H1 (cell line): ENCODE measurements at places on chromosomes 1 and 21. TPM values are rescaled to one million over a fixed set of nuclear protein-coding genes. Genes with fewer than 3 reads are reported as not detected.

The SPSB1 gene
- total RNA-seq: 4.0 and 5.3 TPM in 2 replicates

- no peaks in the 10 kb centered on the region for H3K36me3 ChIP-seq
- H3K27me3 ChIP-seq: no peaks in the 10 kb centered on the region
- DNase-seq: no peak
- H3K4me3 ChIP-seq: no peak overlapping the region
- no peaks in the 10 kb centered on the region for H3K4me1 ChIP-seq
Measured at GRCh38 chr1:100452641-100453040, 85.3 kb upstream of the GPR88 start.

The OR2T35 gene
- not detected in 2 replicates for total RNA-seq

DNA sequence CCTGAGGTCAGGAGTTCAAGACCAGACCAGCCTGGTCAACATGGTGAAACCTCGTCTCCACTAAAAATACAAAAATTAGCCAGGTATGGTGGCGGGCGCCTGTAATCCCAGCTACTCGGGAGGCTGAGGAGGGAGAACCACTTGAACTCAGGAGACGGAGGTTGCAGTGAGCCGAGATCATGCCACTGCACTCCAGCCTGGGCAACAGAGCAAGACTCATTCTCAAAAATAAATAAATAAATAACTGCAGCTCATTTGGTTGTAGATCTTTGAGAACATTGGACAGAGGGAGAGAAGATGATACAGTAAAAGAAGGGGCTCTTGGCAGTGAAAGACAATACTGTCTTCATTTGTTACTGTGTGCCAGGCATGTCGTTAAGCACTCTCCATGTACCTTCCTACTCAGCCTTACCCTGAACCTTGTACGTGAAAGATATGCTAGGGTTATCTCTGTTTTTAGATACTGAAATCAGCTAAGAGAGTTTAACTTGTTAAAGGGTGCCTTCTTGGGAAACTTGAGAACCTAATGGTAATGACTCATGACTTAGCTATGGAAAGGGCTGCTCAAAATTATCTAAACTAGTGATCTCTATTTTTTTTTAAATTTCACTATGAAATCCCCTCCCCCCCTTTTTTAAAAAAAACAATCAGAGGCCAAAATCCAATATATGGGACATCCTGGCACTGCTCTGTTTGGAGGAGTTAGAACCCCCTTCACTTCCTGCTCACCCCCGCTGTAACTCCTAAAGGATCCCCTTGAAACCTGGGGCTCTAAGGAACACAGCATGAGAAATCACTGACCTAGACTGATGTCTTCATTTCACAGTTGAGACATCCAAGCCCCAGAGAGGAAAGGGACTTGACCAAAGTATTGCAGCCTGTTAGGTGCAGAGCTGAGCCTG, 6.8 kb upstream of the KPNA6 start:
- DNase-seq: no peak
- peaks cover 16% of the 10 kb centered on the region for H3K36me3 ChIP-seq
- H3K27me3 ChIP-seq: no peaks in the 10 kb centered on the region
- H3K4me3 ChIP-seq: no peak overlapping the region
- no peaks in the 10 kb centered on the region for H3K4me1 ChIP-seq
- H3K27ac ChIP-seq: no peak overlapping the region

The B4GALT3 gene
- total RNA-seq: 42.3 and 45.5 TPM in 2 replicates

DNA sequence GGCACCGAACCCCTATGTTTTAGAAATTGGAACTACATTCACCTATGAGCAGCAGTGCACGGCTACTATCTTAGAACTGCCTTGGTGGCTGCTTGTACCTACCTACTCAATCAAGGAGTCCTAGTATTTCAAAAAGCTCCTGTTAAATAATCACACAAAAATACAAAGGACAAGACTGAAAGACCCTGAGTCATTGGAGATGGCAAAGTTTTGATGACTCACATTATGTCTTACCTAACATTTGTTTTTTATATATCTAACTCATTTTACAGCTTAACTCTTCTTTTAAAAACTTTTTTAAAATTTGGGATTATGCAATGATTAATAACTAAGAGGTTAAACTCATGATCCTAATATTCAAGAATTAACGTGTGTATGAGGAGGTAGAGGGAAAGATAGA, 1206.0 kb upstream of the TMPRSS15 start:
- peaks cover 12% of the 10 kb centered on the region for H3K4me1 ChIP-seq
- no peaks in the 10 kb centered on the region for H3K36me3 ChIP-seq
- H3K27me3 ChIP-seq: no peaks in the 10 kb centered on the region
- H3K27ac ChIP-seq: no peak overlapping the region

The MYBPH gene
- total RNA-seq: not detected in 2 replicates

The LAMC1 gene
- total RNA-seq: 90.3 and 92.1 TPM in 2 replicates

DNA sequence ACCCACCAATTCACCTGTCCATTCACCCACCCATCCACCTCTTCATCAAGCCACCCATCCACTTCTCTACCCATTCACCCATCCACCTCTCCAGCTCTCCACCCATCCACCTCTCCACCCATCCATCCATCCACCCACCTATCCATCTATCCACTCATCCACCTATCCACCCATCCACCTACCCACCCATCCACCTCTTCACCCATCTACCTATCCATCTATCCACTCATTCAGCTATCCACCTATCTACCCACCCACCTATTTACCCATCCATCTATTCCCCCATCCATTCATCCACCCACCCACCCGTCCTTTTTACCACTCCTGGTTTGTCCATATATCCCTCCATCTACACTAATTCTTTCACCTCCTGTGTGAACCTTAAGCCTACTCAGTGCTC, 105.7 kb downstream of the ACTL8 start:
- no peaks in the 10 kb centered on the region for H3K27me3 ChIP-seq
- no peaks in the 10 kb centered on the region for H3K36me3 ChIP-seq
- H3K27ac ChIP-seq: no peak overlapping the region
- DNase-seq: no peak

DNA sequence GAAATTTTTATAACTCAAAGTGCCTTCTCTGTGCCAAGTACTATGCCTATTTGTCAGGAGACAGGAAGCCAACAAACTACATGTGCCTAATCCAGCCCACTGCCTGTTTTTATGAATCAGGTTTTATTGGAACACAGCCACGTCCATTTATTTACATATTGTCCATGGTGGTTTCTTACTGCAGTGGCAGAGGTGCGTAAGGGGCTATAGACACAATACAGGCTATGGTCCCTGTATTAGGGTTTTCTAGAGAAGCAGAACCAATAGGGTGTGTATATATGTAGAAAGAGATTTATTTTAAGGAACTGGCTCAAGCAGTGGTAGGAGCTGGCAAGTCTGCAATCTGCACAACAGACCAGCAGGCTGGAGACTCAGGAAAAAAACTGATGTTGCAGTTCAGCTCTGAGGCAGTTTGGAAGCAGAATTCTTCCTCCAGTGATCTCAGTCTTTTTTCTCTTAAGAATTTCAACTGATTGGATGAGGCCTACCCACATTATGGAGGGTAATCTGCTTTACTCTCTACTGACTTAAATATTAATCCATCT, 15.4 kb downstream of the PPIE start:
- H3K36me3 ChIP-seq: peaks cover 25% of the 10 kb centered on the region
- H3K27ac ChIP-seq: no peak overlapping the region
- no peak for DNase-seq

- no peak for DNase-seq
- H3K27ac ChIP-seq: no peak overlapping the region
- H3K27me3 ChIP-seq: no peaks in the 10 kb centered on the region
- no peaks in the 10 kb centered on the region for H3K36me3 ChIP-seq
- H3K4me3 ChIP-seq: no peak overlapping the region
Measured at GRCh38 chr1:82604524-82604923, 803.8 kb downstream of the ADGRL2 start.

DNA sequence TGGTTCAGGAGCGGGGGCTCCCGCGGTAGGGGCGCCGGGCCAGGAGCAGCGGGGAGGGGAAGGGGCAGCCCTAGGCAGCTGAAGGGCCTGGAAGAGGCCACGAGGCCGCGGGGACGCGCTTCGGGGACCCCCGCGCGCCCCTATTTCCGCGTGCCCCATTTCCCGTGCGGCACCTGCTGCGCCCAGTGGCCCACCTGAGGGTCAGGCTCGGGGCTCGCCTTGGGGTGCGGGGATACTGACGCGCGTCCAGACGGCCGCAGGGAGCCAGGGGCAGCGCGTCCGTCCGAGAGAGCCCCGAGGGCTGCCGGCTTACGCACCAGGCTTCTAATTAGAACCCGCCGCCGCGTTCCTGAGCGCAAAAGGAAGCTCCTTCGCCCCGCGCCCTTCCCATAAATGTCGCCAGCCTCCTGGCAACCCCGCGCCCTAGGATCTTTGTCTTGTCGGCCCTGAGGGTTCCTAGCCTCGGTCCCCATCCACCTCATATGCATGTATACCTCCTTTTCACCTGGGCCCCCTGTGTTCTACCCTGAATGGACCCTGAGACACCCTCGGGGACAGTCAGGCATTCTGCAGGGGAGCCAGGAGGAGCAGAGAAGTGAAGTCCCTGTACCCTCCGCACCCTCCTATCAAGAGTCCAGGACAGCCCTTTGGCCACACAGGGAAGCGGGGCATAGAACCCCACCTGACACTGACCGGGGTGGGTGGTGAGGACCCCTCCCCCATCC, 1.8 kb downstream of the WNT3A start:
- peaks cover 84% of the 10 kb centered on the region for H3K27me3 ChIP-seq
- H3K4me3 ChIP-seq: no peak overlapping the region
- no peak overlapping the region for H3K27ac ChIP-seq
- no peaks in the 10 kb centered on the region for H3K36me3 ChIP-seq

DNA sequence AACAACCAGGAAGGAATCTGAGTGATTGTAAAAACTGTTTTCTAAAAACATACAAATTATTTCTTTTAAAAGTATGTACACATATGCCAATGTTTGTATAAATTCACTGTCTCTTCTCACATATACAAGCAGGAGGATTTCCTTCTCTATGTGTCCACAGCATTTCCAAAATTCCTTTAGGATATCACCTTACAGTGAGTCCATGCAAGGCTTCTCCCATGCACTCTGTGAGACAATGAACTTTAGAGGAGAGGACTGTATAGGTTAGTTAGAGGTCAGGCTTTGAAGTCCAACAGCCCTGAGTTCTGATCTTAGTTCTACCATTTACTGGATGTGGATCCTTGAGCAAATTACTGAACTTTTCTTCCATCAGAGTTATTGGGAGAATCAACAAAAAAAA, 34.1 kb upstream of the USH2A start:
- H3K4me3 ChIP-seq: no peak overlapping the region
- no peaks in the 10 kb centered on the region for H3K27me3 ChIP-seq
- DNase-seq: no peak
- H3K36me3 ChIP-seq: no peaks in the 10 kb centered on the region
- no peak overlapping the region for H3K27ac ChIP-seq
- no peaks in the 10 kb centered on the region for H3K4me1 ChIP-seq

The RGS8 gene
- total RNA-seq: 0.13 and 0.29 TPM in 2 replicates

The MTARC2 gene
- total RNA-seq: 6.9 and 7.2 TPM in 2 replicates

GRCh38 chr1:193458628-193459027, 272.2 kb upstream of the B3GALT2 start:
- no peaks in the 10 kb centered on the region for H3K27me3 ChIP-seq
- no peaks in the 10 kb centered on the region for H3K36me3 ChIP-seq
- H3K27ac ChIP-seq: no peak overlapping the region
- DNase-seq: no peak

The GJB3 gene
- 0.93 and 1.1 TPM in 2 replicates for total RNA-seq

DNA sequence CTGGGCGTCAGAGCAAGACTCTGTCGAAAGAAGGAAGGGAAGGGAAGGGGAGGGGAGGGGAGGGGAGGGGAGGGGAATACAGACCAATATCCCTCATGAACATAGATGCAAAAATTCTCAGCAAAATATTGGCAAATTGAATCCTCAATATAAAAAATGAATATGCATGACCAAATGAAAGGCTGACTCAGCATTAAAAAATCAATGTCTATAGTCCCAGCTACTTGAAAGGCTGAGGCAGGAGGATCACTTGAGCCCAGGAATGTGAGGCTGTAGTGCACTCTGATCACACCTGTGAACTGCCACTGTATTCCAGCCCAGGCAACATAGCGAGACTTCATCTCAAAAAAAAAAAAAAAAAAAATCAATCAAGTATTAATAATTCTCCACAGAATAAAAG, 24.0 kb downstream of the BATF3 start:
- peaks cover 5% of the 10 kb centered on the region for H3K4me1 ChIP-seq
- H3K27me3 ChIP-seq: no peaks in the 10 kb centered on the region
- H3K27ac ChIP-seq: no peak overlapping the region
- H3K36me3 ChIP-seq: no peaks in the 10 kb centered on the region
- no peak for DNase-seq
- H3K4me3 ChIP-seq: no peak overlapping the region

GRCh38 chr1:76668046-76668445, 199.2 kb upstream of the ST6GALNAC5 start:
- H3K27me3 ChIP-seq: no peaks in the 10 kb centered on the region
- no peaks in the 10 kb centered on the region for H3K4me1 ChIP-seq
- H3K36me3 ChIP-seq: no peaks in the 10 kb centered on the region
- no peak for DNase-seq
- no peak overlapping the region for H3K4me3 ChIP-seq

- no peak overlapping the region for H3K4me3 ChIP-seq
- H3K27ac ChIP-seq: no peak overlapping the region
- H3K4me1 ChIP-seq: peaks cover 4% of the 10 kb centered on the region
- peaks cover 5% of the 10 kb centered on the region; the same call in 1 of the 2 replicates for H3K36me3 ChIP-seq
- no peaks in the 10 kb centered on the region for H3K27me3 ChIP-seq
Measured at GRCh38 chr1:226990133-226990716, 50.1 kb downstream of the COQ8A start.

The ANKRD34A gene
- 0.20 and 0.46 TPM in 2 replicates for total RNA-seq

DNA sequence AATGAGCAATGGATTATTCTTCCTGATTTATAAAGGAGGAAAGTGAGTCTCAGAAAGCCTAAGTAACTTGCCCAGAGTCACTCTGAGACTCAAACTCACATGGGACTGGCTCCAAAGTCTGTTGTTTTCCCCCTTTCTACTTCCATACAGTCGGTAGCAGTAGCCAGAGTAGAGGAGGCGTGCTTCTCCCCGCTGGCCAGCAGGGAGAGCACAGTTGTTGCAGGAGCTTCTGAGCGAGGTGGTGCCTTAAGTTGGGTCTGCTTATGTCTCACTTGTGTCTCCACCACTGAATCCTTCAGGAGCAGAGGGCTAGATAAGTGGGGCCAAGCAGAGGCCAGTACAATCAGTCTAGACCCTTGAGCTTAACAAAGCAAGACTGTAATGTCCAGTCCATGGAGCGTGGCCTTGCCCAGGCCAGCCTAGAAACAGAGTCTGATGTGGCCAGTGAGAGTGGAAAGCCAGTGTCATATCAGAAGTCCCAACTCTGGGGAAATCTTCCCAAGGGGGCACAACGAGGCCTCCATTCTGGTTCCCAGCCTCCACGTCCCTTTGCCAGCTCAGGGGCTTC, 181.9 kb downstream of the ZSCAN20 start:
- no peaks in the 10 kb centered on the region for H3K4me1 ChIP-seq
- H3K27me3 ChIP-seq: no peaks in the 10 kb centered on the region
- no peak overlapping the region for H3K27ac ChIP-seq
- no peaks in the 10 kb centered on the region for H3K36me3 ChIP-seq
- no peak for DNase-seq

DNA sequence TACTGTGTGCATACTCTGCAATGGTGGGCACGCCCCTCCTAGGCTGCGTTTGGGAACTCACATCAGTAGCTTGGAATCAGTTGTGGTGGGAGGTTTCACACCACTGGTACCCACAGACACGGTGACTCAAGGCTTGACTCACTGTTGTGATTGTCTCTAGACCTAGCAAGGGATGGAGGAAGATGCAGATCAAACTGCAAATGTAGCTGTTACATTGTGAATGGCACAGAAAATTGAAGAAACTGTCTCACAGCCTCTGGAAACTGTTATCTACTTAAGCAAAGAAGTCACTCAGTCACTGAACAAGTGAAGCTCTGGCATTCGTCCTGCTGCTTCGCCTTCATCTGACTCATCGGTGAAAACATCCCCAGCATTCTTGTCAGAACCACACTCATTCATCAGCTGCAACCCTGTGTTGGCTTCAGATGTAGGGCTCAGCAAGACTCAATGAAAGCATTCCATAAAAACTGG, 59.5 kb downstream of the POFUT2 start:
- H3K4me3 ChIP-seq: no peak overlapping the region
- H3K4me1 ChIP-seq: no peaks in the 10 kb centered on the region
- H3K36me3 ChIP-seq: no peaks in the 10 kb centered on the region
- DNase-seq: no peak
- H3K27ac ChIP-seq: no peak overlapping the region

The MIS18A gene
- 53.0 and 59.6 TPM in 2 replicates for total RNA-seq
